ENCODE measurements at places on chromosomes 12 and 14.

GRCh38 chr12:24937553-24938244 is 11.2 kb downstream of the BCAT1 start:
- no peak for DNase-seq

GRCh38 chr12:123933214-123933613 is 39.4 kb downstream of the CCDC92 start:
- no peak for DNase-seq

- no peak for DNase-seq
These were observed 13.5 kb downstream of the KIF5A start for GRCh38 chr12:57563358-57563757.

- no peak for DNase-seq
These were observed 160.9 kb upstream of the EEA1 start for GRCh38 chr12:93089805-93090569.

DNA sequence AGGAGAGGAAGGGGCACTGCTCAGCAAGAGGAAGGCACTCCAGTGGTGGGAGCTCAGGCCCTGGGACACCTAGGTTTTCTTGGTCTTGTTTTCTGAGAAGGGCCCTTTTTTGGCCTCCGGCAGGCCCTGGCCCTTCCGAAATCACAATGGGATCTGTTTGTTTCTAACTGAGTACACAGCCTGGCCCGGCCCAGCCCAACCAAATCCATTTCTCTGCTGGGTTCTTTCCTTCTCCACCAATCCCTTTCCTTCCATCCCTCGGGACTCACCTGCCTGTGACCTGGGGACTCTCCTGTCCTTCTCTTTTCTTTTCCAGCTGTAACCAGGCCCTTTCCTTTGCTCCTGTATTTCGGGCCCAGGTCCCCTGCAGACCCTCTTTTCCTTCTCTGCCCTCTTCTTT is 18.6 kb downstream of the TEAD4 start:
- no peak for DNase-seq

- no peak for DNase-seq
These were observed 30.9 kb downstream of the GPHB5 start for GRCh38 chr14:63287666-63288483.

DNA sequence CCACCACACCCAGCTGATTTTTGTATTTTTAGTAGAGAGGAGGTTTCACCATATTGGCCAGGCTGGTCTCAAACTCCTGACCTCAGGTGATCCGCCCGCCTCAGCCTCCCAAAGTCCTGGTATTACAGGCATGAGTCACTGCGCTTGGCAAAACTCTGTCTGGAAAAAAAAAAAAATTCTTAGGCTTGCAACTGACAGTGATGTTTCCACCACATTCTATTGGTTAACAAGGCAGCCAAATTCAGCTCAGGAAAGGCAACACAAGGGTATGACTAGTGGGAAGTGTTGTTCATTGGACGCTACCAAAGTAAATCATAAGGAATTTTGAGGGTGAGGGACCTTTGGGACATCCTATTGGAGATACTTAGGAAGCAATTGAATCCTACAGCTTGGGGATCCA is 2.9 kb upstream of the SBNO1 start:
- DNase-seq, result no peak

DNA sequence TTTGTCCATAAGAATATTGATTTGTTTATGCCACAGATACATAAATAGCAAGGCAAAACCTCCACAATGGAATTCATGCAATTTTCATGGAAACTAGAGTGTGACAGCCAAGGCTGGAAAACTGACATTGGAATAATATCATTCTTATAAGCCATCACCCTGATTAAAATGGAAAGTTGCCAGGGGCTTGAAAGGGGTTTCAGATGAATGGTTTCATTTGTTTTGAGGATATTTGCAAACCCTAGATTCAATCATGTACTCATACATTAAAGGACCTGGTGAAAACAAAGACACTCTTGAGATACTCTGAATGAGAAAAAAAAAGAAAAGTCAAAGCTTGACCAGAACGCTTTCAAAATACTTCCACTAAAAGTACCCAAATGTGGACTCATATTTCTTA is 205.7 kb downstream of the DIO2 start:
- no peak for DNase-seq

- no peak for DNase-seq
These were observed 471.9 kb downstream of the RPS29 start for GRCh38 chr14:49114161-49114893.

GRCh38 chr14:35740215-35740614 is 68.9 kb downstream of the RALGAPA1 start:
- no peak for DNase-seq

DNA sequence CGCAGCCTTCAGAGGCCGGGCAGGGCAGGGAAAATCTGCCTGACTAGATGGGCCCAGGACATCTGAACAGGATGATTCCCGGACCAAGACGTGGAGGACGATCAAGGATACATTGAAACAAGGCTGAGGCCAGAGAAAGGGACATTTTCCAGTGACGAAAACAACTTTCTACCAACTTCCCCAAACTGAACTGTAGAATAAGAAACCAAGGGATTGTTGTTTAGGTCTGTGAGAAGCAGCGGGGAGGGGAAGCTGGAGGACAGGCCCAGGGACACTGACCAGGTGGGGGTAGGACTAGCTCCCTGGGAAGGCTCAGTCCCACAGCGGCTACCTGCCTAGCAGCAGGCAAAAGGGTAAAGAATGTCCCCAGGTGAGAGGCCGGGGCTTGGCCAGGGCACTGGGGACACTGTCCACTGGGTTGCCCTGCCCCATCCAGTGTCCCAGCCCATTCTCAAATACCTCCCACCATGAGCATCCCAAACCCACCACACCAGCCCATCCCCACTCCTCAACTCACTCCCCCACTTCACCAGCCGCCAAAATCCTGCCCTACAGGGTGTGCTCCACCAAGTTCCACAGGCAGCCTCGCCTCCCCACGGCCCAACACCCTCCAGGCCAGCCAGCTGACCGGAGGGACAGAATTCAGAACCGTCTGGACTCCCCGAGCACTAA is 995 bp downstream of the TNFRSF1A start:
- DNase-seq, result no peak

- no peak for DNase-seq
These were observed 6.3 kb upstream of the EVL start for GRCh38 chr14:100058777-100059437.

DNA sequence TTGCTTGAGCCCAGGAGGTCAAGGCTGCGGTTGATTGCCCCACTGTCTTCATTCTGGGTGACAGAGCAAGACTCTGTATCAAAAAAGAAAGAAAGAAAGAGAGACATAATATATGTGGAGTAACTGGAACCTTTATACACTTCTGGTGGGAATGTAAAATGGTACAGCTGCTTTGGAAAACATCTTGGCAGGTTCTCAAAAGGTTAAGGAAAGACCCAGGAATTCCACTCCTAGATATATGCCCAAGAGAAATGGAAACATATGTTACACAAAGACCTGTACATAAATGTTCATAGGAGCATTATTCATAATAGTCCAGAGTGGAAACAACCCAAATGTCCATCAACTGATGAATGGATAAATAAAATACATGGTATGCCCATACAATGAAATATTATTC is 7.2 kb downstream of the RBMS2 start:
- DNase-seq, result peak; percentile 37

GRCh38 chr14:105267820-105268548 is 19.7 kb downstream of the BTBD6 start:
- DNase-seq, result no peak

DNA sequence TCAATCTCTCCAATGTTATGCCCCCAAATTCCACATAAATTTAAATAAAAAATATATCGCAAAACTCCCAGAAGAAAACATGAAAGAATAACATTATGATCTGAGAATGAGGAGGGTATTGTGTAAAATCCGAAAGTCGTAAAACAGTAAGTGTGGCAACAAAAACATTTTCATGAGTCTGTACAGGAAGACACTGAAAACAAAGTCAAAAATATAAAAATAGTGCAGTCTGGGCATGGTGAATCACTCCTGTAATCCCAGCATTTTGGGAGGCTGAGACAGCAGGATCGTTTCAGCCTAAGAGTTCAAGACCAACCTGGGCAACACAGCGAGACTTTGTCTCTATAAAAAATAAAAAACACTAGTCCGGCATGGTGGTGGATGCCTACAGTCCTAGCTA is 57.1 kb downstream of the SPTLC2 start:
- no peak for DNase-seq

DNA sequence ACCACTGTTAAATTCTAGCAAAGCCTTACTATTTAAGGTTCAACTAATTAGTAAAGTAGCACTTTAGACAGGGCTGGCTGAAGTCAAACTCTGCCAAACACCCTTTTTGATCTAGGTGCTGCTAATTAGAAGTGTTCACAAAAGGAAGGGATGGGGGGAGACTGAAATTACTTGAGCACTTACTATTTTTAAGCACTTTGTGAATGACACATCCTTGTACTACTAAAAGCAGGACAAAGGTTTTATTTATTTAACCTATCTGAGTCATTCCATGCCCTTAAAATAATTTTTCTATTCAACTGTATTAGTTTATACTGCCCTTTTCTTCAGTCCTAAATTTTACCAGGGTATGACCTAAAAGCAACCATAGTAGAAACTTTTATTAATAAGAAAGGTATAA is 20.1 kb downstream of the MBIP start:
- DNase-seq, result no peak

GRCh38 chr12:43872396-43872795 is 36.5 kb downstream of the TMEM117 start:
- no peak for DNase-seq

DNA sequence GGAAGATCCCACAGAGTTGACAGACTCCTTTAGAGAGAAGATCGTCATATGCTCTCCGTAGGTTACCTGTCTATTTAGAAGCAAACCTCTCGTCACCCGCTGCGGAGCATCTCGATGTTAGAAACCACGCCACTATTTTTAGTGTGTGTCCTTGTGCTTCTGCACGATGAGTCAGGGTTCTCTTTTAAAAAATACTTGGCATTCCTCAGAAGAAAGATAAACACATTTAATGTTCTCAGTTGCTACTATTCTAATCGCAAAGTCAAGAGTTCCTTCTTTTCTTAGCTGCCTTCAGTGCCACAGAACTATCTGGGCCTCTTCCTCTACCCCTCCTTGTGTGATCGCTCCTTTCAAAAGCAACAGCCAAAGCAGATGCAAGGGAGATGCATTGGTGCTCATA is 192.4 kb downstream of the PELI2 start:
- DNase-seq, result no peak

DNA sequence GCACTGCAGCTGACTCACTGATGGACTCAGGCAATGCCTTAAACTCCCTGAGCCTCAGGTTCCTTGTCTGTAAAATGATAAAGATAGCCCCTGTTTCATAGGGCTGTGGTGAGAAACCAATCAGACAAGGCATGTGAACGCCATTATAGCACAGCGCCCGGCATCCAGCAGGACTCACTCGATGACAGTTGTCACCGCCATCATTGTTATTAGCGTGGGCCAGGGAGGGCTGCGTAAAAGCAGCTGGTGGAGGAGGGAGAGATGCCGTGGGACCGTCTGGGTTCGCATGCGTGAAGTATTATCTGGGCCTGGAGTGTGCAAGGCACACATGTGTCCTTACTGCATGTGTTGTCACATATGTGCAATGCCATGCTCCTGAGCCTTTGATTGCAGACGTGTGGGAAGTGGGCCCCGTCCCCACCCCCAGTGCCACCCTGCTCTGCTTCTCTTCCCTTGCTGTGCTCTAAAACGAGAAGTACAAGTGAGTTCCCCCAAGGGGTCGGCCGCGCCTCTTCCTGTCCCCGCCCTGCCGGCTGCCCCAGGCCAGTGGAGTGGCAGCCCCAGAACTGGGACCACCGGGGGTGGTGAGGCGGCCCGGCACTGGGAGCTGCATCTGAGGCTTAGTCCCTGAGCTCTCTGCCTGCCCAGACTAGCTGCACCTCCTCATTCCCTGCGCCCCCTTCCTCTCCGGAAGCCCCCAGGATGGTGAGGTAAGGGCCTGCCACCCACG is at the start of gene PTPN6:
Gene PTPN6, plus strand, starts transcription at position 546 of the 730 bp plus-strand sequence. Its CDS starts 157 bp downstream, at position 703.
- no peak for DNase-seq

- no peak for DNase-seq
These were observed 54.9 kb downstream of the TMEM132D start for GRCh38 chr12:129848876-129849275.

GRCh38 chr12:43501703-43502102 is 50.3 kb downstream of the ADAMTS20 start:
- DNase-seq, result peak; percentile 3

- no peak for DNase-seq
These were observed 44.0 kb downstream of the VCPKMT start for GRCh38 chr14:50072395-50072794.

DNA sequence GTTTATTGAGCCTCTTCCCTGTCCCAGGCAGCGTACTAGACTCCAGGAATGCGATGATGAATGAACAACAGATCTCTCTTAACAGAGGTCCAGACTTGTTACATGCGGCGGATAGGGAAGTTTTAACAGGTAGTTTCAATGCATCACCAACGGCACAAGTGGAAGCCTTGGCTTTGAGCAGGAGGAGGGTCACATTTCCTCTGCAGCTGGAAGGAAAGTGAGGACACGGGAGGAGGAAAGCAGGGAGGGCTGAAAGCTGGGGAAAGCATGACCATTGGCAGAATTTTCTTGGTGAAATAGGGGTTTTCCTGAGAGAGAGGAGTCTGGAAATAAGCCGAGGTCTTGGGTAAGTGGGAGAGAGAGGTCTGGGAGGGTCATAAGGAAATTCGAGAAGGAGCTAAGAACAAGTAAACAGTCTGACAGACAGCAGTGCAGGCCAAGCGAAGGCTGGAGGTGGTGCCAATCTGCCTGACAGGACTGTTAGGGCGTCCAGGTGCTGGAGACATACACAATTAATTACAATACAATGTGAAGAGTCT is 15.4 kb downstream of the BHLHE41 start:
- DNase-seq, result no peak

GRCh38 chr14:56004786-56005185 is 113.4 kb upstream of the PELI2 start:
- DNase-seq, result no peak

DNA sequence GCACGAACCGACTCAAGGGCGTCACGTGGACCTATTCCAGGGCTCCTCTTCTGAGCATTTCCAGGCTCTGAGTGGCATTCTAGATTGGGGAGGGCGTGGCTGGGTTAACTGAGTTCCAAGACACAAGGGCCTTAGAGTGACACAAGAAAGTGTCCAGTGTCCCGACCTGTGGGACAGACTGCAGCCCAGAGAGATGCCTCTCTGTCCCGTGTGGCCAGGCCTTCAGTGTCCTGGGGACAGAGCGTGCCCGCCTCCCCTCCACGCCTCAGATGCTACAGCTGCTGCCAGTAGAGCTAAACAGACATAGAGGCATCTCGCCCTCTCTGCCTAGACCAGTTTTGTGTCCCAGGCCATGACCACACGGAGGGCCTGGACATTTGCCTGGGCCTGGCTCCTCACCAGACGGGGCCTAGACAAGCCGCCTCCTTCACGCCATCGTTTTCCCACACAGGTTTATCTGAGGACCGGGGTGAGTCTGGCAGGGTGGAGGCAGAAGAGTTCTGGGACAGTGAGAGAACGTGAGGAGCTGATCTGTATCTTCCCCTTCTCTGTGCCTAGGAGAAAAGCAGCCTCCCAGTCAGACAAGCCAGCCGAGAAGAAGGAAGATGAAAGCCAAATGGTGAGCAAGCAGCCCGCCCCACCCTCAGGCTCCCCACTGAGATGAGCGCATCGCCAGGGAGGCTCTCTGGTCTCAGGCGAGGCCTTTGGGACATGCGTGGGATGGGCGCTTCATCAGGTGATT is 27.1 kb downstream of the DEGS2 start:
- no peak for DNase-seq

GRCh38 chr14:90597961-90598360 is 201.1 kb downstream of the CALM1 start:
- no peak for DNase-seq

GRCh38 chr12:107317751-107318555 is 224.6 kb upstream of the CRY1 start:
- DNase-seq, result peak; percentile 55

- no peak for DNase-seq
These were observed 6.1 kb upstream of the AMIGO2 start for GRCh38 chr12:47085815-47086252.

All from fibroblast of skin of left biceps (primary cell).